NCI-H1417 (cell line): ENCODE measurements at places on chromosomes 16 and 17.

- no peak for DNase-seq
Measured at GRCh38 chr17:80566054-80566400, 21.4 kb downstream of the RPTOR start.

- DNase-seq: peak; percentile 49
Measured at GRCh38 chr17:78924481-78925151, 571 bp downstream of the TIMP2 start.

DNA sequence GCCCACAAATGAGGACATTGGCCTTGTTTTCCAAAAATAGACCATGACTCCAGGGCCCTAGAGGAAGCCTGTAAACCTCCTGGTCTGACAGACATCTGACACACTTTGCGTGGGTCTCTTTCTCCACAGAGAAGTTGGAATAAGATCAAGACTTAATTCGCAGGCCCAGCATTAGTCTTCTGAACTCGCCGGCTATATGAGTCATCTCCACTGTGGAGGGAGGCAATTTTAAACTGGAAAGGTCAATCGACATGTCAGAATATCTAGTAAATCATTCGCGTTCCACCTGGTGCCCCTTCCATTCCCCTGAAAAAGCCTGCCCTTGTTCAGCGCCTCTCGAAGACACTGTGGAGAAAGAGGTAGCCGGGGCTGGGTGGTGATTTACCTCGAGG is 140.1 kb downstream of the CLEC16A start:
- DNase-seq: no peak

- DNase-seq: no peak
Measured at GRCh38 chr17:10352893-10353292, 19.9 kb downstream of the MYH13 start.

DNA sequence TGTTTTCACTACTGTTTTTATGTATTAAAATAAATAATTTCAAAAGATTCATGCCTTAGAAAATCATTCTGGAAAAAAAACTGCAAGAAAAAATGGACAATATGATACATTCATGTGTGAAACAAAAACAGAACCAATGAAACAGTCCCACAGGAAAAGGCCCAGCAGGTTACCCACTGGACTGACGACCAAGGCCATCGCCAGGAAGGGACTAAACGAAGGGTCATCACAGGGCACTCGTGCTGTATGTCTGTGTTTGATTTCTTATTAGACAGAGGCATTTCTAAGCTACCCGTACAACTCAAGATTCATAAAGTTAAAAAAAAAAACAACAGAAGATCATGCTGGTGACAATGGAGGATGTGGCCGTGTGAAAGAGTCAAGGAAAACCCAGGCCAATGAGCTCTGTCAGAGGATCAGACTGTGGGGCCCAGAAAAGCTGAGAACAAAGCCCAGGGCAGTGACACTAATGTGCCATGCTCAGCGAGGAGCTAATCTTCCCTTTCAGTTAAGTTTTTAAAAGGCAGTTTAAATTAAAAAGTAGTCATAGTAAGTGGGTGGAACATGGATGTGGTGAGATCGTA is 31.8 kb downstream of the NSMCE1 start:
- no peak for DNase-seq

- no peak for DNase-seq
Measured at GRCh38 chr17:82702231-82702927, 3.9 kb upstream of the RAB40B start.

- no peak for DNase-seq
Measured at GRCh38 chr16:11610121-11610505, 23.4 kb upstream of the LITAF start.

GRCh38 chr17:13078591-13079385 is 61.0 kb upstream of the ELAC2 start:
- DNase-seq: no peak

GRCh38 chr16:69108905-69109252 is 3.4 kb downstream of the HAS3 start:
- DNase-seq: no peak

- no peak for DNase-seq
Measured at GRCh38 chr17:72470121-72470705, 349.4 kb downstream of the SOX9 start.

- DNase-seq: no peak
Measured at GRCh38 chr16:85256190-85256739, 144.0 kb upstream of the CIBAR2 start.

GRCh38 chr17:51149163-51149562 is 4.2 kb upstream of the NME1 start:
- DNase-seq: no peak

DNA sequence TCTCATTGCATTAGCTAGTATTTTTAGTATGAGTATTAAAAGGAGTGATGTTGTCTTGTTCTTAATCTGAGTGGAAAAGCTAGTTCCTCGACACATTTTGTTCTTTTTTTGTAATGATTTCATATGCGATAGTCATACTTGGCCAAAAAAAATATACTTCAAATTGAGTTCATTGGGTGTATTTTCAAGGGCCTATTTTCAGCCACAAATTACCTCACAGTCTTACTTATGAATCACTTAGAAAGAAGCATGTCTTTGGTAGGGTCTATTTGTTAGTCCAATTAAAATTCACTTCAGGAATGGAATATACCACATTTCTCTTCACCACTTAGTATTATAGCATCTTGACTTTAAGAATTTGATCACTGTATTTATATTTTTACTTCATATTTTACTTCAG is 337.2 kb downstream of the CDH11 start:
- DNase-seq: no peak

DNA sequence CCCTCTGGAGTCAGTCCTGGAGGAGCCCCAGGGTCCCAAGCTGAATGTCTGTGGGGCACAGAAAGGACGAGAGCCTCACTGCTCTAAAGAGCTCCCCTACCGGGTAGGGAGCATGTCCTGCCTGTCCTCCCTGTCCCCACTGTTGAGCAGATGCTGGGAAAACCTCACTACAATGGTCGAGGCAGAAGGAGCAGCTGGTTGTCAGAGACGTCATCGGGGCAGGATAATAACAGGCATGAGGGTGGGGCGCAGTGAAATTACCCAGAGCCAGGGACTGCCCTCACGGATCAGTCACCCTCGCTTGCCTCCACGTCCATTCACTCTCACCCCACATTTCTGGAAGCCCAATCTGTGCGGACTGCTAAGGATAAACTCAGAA is 538 bp downstream of the TM4SF5 start:
- DNase-seq: no peak

DNA sequence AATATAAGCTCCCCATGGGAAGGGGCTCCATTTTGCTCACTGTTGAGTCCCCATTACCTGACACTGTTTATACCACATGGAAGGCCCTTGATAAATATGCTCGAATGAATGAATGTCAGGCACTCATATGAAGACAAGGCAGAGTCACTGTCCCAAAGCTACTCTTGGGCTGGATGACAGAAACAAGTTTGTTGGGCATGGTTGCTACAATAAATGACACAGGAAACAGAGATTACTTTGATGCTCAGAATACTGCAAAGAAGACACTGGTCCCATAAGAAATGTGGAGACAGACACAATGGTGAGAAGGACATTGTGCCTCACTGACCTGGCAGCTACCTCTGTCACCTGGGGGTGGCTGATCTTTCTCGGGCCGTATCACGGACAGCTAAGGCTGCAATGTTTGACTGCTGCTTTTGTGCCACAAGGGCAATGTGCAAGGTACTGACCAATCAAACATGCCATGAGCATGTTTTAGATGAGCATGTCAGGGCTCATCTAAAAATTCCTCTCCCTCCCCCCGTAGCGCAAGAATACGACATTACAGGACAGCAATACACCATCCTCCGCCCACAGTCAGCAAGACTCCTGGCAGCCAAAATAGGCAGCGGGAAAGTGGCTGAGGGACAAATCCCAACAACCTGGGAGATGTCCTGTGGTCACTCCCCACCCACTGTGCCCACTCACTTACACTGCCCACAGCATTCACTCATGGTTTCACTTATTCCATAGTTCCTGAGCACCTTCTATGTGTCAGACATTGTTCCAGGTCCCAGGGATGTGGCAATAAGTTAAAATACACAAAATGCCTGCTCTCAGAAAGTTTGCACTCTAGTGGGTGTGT is 5.0 kb downstream of the PIK3R6 start:
- no peak for DNase-seq

GRCh38 chr16:84652566-84652965 is 4.3 kb downstream of the KLHL36 start:
- no peak for DNase-seq

- DNase-seq: peak; percentile 44
Measured at GRCh38 chr17:44556166-44556831, 985 bp upstream of the FZD2 start.

GRCh38 chr16:19697756-19698318 is 20.2 kb downstream of the KNOP1 start:
- no peak for DNase-seq

- no peak for DNase-seq
Measured at GRCh38 chr17:18889658-18890057, 31.7 kb downstream of the PRPSAP2 start.

- DNase-seq: peak; percentile 76
Measured at GRCh38 chr17:17206124-17206912, at the start of gene PLD6. PLD6 (minus strand) TSS chr17:17206333; CDS start chr17:17206286, 47 bp downstream.

DNA sequence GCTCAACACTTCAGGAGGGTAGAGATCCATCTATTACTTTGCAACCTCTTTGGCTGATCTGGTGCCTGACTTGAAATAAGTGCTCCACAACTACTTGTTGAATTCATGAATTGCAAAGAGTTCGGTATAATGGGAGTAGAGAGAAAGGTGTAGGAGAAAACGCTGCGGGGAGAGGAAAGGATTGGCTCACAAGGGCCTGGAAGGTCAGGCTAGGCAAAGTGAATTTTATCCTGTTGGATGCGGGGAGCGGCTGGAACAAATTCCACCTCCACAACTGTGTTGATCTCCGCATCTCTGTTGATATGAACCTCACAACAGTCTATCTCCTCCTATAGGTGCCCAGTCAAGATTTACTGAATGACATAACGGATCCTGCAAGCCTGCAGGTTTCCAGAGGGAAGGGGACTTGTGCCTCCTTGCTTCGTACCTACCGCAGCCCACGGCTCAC is 684 bp downstream of the SLX4 start:
- peak; percentile 38 for DNase-seq

DNA sequence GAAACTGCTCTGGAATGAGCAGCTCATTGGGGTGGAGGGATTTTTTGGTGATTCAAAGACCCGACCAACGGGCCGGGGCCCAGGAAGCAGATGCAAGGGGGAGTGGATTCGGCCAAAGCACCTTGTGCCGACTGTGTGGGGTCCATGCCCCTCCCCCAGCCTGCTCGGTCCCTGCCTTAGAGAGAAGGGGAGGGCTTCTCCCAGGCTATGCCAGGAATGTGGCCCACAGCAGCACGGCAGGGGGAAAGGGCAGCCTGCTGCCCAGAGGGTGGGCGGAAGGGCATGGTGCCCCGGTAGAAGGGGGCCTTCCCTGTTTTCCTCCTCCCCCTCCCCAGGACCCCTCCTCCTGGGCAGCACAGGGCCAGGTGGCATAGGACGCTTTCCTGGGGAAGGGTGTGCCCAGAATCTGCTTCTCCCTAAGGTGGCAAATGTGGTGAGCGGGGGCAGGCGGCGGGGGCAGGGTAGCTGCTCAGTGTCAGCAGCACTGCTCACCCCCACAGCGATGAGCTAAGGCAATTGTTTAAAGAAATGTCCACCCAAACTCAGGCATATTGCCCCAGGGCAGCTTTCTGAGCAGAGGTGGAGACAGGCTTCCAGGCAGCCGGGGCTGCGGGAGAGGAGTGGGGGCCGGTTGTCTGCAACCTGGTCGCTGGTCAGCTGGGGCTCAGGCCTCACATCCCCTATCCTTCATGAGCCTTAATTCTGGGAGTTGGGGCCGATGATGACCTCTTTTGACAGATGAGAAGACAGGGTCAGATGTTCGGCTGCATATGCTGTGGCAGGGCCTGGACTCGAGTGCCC is 33.9 kb upstream of the MLKL start:
- DNase-seq: no peak

DNA sequence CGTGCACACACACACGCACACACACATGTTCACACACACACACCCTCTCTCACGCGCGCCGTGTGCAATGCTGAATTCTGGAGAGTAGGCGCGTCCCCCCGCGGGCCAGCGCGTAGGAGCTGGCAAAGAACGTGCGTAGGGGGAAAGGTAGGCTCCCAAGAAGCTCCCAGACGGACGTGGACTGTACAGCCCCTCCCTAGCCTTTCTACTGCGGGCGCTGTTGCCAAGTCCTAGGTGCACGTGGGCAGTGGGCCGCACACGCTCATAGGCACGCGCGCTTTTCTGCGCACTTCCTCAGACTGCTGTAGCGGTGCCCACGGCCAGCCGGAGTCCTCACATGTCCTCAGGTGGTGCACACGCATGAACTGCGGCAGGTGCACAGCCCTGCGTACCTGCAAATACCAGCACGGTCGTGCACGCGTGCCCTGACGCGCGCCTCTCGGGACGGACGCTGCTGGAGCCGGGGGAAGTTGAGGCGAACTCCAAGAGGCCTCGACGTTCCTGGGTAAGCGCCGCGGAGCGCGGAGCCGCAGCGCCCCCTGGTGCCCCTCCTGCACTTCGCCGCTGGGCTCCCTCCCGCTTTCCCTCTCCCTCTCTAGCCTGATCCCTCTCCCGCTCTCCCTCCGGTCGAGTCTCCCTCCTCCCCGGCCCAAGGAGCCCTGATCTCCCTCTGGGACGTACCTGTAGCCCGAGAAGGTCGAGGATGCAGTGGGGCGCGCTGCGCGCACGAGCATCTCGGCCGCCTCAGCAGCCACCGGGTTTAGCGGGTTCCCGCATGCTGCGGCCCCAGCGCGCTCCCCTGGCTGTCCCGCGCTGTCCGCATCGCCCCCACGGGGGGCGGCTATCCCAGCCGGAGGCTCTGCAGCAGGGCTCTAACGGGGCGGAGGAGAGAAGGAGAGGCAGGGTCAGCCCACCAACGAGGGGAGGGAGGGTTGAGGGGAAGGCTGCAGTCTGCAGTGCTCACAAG is 749 bp downstream of the GRIN2A start:
- no peak for DNase-seq

- DNase-seq: no peak
Measured at GRCh38 chr16:69443927-69444631, 19.7 kb downstream of the CYB5B start.

DNA sequence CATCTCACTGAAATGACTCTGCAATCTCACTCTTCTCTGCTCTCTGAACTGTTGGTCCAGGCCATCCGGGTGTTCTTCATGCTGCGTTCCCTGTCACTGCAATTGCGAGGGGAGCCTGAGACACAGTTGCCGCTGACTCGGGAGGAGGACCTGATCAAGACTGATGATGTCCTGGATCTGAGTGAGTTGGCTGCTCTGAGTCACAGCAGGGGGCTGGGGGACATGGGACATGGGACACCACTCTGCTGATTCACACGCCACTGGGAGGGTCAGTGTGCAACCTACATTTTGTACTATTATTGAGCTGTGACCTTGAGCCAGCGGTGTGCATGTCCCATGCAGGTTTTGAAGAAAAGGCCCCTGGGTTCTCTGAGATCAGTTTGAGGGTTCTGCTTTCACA is 116.5 kb downstream of the CLEC16A start:
- no peak for DNase-seq
